ENCODE measurements at places on chromosomes 1 and 21. TPM values are rescaled to one million over a fixed set of nuclear protein-coding genes. Genes with fewer than 3 reads are reported as not detected.
A peak's percentile ranks its signal among the peaks of the same experiment; 100 is the strongest.

The LEMD1 gene
- total RNA-seq, result not detected

The RWDD3 gene
- total RNA-seq, result 9.6 TPM

The STXBP3 gene
- total RNA-seq, result 52.9 TPM

The FAM229A gene
- 6.2 TPM for total RNA-seq

The EDARADD gene
- 7.2 TPM for total RNA-seq

The TTLL10 gene
- total RNA-seq, result 0.31 TPM

GRCh38 chr21:36985751-36986594, 19.5 kb upstream of the HLCS start:
- H3K4me3 ChIP-seq, result no peak overlapping the region
- DNase-seq, result no peak
- no peak overlapping the region for H3K27ac ChIP-seq

- no peaks in the 10 kb centered on the region for H3K36me3 ChIP-seq
- DNase-seq, result no peak
- H3K27me3 ChIP-seq, result peaks cover 16% of the 10 kb centered on the region
- H3K27ac ChIP-seq, result no peak overlapping the region
- no peaks in the 10 kb centered on the region for H3K4me1 ChIP-seq
Measured at GRCh38 chr1:62312698-62313097, 6.5 kb downstream of the KANK4 start.

DNA sequence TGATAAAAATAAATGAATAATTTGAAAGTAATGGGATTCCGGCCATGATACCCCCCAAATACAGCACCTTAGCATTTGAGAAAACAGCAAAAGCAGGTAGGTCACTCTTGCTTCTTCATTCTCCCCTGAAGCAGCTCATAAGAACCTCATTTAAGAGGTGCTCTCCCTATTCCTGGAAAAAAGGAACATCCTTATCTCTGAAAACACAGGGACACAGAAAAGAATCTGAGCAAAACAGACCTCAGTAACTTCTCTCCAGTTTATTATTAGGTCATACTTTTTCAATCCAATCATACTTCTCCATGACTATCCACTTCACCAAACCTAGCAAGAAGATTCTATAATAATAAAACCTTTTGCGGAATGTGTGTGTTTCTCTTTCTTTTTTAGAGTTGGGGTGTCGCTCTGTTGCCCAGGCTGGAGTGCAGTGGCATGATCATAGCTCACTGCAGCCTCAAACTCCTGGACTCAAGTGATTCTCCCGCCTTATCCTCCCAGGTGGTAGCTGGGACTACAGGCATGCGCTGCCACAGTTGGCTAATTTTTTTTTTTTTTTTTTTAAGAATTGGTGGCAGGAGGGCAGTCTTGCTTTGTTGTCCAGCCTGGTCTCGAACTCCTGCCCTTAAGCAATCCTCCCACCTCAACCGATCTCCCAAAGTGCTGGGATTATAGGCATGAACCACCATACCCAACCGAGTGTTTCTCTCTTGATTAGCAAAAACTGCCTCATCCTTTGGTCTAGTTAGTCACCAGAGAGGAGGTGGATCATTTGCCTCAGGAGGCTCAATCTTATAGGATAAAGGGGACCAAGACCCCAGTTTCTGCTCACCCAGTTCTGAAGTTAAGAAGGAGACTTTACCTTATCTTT, 10.6 kb upstream of the TRIM33 start:
- H3K27ac ChIP-seq, result no peak overlapping the region
- H3K27me3 ChIP-seq, result peaks cover 13% of the 10 kb centered on the region
- no peak overlapping the region for H3K4me3 ChIP-seq
- H3K4me1 ChIP-seq, result no peaks in the 10 kb centered on the region

DNA sequence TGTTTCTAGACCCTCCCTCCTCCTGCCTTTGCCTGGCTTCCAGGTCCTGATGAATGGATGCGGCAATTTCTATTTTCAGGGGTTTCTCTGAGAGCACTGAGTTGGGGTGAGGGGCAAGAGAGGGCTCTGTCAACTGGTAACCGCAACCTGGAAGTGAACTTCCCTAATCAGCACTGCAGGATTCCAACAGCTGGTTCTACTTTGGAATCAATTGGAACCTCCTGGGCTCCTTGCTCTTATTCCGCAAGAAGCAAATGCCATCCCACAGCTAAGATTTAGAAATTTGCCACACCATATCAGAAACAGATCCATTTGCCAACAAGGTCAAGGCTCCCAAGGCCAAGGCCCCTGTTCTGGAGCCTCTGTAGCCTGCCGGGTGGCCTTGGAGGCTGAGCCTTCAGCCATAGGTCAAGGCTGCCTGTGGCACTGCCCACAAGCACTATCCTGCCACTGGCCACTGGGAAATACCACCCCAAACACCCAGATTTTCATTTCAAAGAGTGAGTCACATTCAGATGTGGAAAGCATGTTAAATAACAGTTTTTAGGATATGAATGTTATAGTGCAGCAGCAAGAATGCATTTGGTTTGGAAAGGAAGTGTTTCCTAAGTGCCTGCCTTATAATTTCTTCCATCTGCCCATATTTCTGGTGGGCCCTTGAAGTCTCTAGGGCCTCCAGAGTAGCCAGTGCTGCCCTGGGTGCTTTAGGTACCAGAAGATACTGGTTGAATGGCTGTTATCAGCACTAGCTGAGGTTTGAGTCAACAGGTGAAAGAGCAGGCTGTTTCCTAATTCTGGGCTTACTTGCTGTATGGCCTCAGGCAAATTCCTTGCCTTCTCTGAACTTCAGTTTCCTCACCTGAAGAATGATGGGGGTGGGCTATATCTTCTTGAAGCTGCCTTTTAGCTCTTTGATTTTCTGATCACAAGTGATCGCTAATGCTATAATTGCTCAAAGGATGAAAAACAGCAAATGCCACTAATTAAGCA, 56.3 kb upstream of the JUN start:
- no peak overlapping the region for H3K27ac ChIP-seq
- no peak overlapping the region for H3K4me3 ChIP-seq
- DNase-seq, result no peak
- peaks cover 6% of the 10 kb centered on the region for H3K4me1 ChIP-seq
- no peaks in the 10 kb centered on the region for H3K36me3 ChIP-seq
- no peaks in the 10 kb centered on the region for H3K27me3 ChIP-seq

DNA sequence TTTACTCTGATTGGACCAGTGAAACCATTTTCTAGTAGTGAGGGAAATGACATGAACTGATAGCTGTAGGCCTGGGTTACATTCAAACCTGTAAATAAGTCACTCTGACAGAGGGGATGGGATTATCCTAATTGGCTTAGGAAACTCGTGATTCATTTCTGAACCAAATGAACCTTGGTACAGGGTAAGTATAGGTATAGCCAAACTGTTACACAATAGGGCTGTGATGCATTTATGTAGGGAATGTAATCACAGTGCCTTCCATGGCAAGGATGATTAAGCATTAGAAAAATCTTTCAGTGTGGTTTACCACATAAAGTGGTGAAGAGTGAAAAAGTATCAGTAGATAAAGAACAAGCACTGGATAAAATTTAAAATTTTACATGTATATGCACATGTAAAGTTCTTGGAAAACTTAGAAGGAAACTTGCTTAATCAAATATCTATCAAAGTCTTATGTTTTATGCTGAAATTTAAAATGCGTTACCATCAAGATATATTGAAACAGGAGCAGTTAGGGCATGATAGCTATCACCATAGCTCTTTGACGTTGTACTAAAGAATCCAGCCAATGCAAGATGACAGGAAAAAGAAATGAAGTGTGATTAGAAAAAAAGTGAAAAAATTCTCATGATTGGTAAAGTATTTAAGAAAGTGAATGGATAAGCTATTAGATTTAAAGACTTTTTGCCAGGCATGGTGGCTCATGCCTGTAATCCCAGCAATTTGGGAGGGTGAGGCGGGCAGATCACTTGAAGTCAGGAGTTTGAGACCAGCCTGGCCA, 63.0 kb downstream of the RABGAP1L start:
- H3K4me1 ChIP-seq, result peaks cover 20% of the 10 kb centered on the region
- no peak for DNase-seq
- H3K27ac ChIP-seq, result no peak overlapping the region
- H3K27me3 ChIP-seq, result no peaks in the 10 kb centered on the region
- H3K4me3 ChIP-seq, result no peak overlapping the region

GRCh38 chr1:27886353-27886679, 14.0 kb downstream of the THEMIS2 start:
- no peaks in the 10 kb centered on the region for H3K27me3 ChIP-seq
- peak overlapping the region; percentile 89 for H3K4me3 ChIP-seq
- H3K27ac ChIP-seq, result peak overlapping the region; percentile 97
- DNase-seq, result no peak
- H3K36me3 ChIP-seq, result peaks cover 23% of the 10 kb centered on the region

DNA sequence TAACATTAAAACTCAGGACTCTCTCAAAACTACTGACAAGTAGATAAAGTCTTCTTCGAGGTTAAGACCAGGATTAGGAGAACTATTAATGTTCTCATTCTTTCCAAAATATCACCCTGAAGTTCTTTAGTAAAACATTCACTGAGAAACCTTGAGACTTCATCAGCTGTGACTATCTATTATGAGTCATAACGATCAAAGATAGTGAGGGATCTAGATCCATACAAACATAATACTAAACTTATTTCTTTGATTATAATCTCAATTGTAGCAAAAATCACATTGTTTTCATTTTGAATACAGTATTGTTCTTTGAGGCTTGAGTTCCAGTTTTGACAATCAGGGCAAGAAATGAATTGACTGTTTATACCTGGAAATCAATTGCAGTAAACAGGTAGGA, 11.1 kb downstream of the PYHIN1 start:
- no peaks in the 10 kb centered on the region for H3K27me3 ChIP-seq
- H3K27ac ChIP-seq, result peak overlapping the region; percentile 45
- no peak overlapping the region for H3K4me3 ChIP-seq
- no peak for DNase-seq
- H3K4me1 ChIP-seq, result peaks cover 66% of the 10 kb centered on the region

GRCh38 chr1:23979387-23979880, 693 bp downstream of the SRSF10 start:
- peaks cover 51% of the 10 kb centered on the region for H3K4me1 ChIP-seq
- peak overlapping the region; percentile 94 for H3K27ac ChIP-seq
- H3K36me3 ChIP-seq, result peaks cover 31% of the 10 kb centered on the region
- no peaks in the 10 kb centered on the region for H3K27me3 ChIP-seq

GRCh38 chr1:161779393-161779792, 13.3 kb downstream of the ATF6 start:
- H3K27me3 ChIP-seq, result no peaks in the 10 kb centered on the region
- no peak overlapping the region for H3K4me3 ChIP-seq
- DNase-seq, result no peak
- H3K36me3 ChIP-seq, result peaks cover 7% of the 10 kb centered on the region
- H3K27ac ChIP-seq, result no peak overlapping the region

GRCh38 chr21:34956416-34957316, 92.4 kb downstream of the RUNX1 start:
- H3K27me3 ChIP-seq, result no peaks in the 10 kb centered on the region
- H3K27ac ChIP-seq, result peak overlapping the region; percentile 21
- no peak overlapping the region for H3K4me3 ChIP-seq
- peaks cover 4% of the 10 kb centered on the region for H3K36me3 ChIP-seq

- peaks cover 8% of the 10 kb centered on the region for H3K27me3 ChIP-seq
- no peaks in the 10 kb centered on the region for H3K36me3 ChIP-seq
- H3K4me1 ChIP-seq, result peaks cover 60% of the 10 kb centered on the region
Measured at GRCh38 chr1:28172713-28173150, 3.8 kb downstream of the PTAFR start.

- H3K36me3 ChIP-seq, result no peaks in the 10 kb centered on the region
- DNase-seq, result no peak
- no peak overlapping the region for H3K27ac ChIP-seq
- no peaks in the 10 kb centered on the region for H3K4me1 ChIP-seq
Measured at GRCh38 chr1:220330265-220330664, 58.0 kb upstream of the RAB3GAP2 start.

DNA sequence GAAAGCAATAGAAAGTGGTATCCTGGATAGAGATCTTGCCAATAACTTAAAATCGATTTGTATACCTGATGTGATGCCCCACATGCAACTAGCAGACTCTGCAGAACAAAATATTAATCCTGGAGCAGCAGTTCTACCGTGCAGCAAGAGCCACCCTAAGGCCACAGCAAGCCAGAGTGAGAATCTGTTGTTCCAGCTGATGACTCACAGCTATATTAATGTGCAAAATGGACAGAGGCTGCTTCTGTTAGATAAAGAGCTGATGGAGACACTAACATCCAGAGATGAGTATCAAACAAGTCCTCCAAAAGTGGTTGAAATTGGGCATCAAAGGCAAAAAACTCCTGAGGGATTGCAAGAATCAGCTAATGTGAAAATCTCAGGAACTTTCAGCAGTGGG, 127.8 kb downstream of the MACF1 start:
- H3K36me3 ChIP-seq, result peaks cover 40% of the 10 kb centered on the region
- H3K4me3 ChIP-seq, result peak overlapping the region; percentile 49
- no peak for DNase-seq
- peaks cover 54% of the 10 kb centered on the region for H3K4me1 ChIP-seq
- no peak overlapping the region for H3K27ac ChIP-seq

DNA sequence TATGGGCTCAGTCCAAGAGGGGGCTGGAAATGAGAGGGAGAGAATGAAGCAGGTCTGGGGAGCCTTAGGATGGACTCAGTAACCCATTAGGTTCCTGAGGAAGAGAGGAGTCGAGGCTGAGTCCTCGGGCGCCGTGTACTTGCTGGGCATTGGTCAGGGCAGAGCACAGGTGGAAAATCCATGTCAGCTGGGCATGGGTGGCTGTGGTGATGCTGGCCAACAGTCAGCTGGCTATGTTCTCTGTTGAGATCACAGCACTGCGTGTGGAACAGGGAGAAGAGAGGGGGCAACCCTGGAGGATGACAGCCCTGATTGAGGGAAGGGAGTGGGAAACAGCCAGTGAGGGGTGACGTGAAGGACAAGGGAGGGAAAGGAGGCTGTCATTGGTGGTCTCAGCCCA, 43.1 kb upstream of the CLSTN1 start:
- H3K4me1 ChIP-seq, result peaks cover 4% of the 10 kb centered on the region
- H3K27me3 ChIP-seq, result no peaks in the 10 kb centered on the region
- no peak overlapping the region for H3K27ac ChIP-seq
- H3K4me3 ChIP-seq, result no peak overlapping the region

- no peaks in the 10 kb centered on the region for H3K36me3 ChIP-seq
- H3K27ac ChIP-seq, result no peak overlapping the region
- H3K4me3 ChIP-seq, result no peak overlapping the region
Measured at GRCh38 chr1:86753700-86754099, 49.3 kb downstream of the SH3GLB1 start.

DNA sequence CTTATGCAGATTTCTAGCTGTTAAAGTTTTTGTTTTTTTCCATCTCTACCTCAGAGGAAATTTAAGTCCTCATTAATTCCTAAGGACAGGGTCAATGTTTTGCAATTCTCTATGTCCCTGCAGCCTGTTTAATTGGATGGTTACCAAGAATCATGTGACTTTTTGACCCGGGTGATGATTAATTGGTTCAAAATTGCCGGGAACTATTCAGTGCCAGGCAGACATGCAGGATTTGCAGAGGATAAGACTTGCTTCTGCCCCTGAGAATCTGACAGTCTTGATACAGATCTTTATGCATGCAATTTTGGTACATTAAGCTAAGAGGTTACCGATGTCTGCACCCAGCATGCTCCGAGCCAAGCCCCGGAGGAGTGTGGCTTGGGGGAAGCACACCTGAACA, 87.9 kb downstream of the PLPP3 start:
- no peak overlapping the region for H3K27ac ChIP-seq
- H3K27me3 ChIP-seq, result no peaks in the 10 kb centered on the region
- H3K4me1 ChIP-seq, result no peaks in the 10 kb centered on the region
- no peak overlapping the region for H3K4me3 ChIP-seq
- DNase-seq, result no peak

All from natural killer cell treated with Interleukin-12 subunit alpha and Interleukin-12 subunit beta and Interleukin-15 and Interleukin-18, amount 100 ng/mL, for 72 hours (primary cell).